ENCODE measurements at places on chromosomes 1 and 21.

DNA sequence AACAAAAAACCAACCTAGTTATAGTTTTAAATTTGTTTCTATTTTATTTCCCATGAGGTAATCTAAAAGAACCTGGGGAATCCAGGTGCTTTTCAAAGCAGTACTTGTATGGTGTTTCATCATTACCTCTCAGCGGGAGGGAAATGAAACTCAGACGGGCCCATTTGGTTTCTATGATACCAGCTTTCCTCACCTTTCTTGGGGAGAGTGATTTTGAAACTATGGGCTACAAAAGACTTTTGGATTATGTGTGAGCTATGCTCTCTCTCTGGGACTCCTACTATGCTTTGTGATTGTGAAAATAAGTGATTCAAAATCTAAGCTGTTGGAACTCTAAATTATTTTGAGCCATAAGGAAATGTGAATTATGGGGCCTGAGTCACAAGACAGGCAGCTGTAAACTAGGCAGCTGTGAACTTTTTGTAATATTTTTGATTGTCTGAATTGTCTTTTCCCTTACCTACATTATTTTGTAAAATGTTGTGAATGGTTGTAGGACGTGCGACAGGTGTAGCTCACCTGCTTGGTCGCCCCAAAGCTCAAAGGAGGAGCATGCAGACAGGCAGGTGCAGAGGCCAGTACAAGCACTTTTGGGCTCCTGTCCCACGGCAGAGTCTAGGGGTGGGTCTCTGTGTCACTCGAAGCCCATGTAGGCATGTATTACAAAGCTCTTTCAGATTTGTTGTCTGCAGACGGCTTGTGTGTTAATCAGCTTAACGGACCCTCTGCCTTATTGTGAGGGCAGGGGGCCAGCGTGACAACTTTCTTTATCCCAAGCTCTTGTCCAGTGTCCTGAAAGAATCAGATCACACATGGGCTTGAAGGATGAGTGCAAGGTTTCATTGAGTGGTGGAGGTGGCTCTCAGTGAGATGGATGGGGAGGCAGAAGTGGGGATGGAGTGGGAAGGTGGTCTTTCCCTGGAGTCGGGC lies 64.8 kb upstream of the BACH1 start:
- no peak for DNase-seq

GRCh38 chr1:158972841-158973240 lies 36.9 kb upstream of the IFI16 start:
- DNase-seq = no peak

GRCh38 chr21:42397746-42398394 lies 2.0 kb upstream of the TMPRSS3 start:
- no peak for DNase-seq

DNA sequence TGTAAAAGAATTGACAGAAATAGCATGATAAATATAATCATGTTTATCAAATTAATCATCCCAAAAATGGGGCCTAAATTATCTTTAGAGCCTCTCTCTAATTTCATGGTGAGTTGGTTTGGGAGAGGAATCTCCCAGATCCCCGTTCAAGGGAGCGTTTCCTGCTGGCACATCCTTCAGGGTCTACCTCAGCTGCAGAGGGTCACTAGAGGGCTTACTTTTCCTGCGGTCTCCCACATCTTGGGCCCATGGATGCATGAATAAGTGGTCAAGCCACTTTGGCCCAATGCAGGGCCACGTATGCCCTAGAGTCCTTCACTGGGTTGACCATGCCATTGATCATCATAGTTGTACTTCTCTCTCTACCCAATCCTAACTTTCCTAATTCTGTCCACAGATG lies 164.1 kb downstream of the USP25 start:
- no peak for DNase-seq
